Mesenchymal stem cell (in vitro differentiated cells and primary cell): ENCODE measurements at places on chromosomes 13 and 19.

DNA sequence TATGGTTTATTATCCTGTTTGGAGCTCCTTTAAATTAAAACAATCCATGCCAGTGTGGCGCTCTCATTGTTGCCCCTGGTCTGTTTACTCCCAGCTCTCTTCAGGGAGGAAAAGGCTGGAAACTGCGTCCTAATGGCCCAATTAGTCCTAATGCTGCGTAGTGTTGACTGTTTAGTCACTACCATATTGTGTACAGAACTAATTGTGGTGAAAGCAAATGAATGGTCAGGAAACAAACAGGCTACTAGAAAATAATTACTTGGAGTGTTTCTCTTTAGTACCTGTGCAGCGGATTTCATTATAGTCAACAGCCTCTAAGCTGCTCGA is 54.5 kb upstream of the MTIF3 start:
- H3K4me1 ChIP-seq, result no peaks in the 10 kb centered on the region
- no peaks in the 10 kb centered on the region for H3K36me3 ChIP-seq
- no peak overlapping the region for H3K27ac ChIP-seq

DNA sequence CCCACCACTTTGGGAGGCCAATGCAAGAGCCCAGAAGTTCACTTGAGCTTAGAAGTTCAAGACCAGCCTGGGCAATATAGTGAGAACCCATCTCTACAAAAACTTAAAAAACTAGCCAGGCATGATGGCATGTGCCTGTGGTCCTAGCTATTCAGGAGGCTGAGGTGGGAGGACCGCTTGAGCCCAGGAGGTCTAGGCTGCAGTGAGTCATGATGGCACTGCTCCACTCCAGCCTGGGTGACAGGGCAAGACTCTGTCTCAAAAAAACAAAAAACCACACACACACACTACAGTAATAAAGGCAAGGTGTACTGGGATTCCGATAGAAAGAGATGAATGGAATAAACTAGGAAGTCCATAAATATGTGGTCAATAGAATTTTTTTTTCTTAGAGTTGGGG is 35.6 kb downstream of the CYP2F1 start:
- no peaks in the 10 kb centered on the region for H3K36me3 ChIP-seq
- no peak overlapping the region for H3K4me3 ChIP-seq
- H3K27me3 ChIP-seq, result peaks cover 18% of the 10 kb centered on the region
- no peaks in the 10 kb centered on the region for H3K4me1 ChIP-seq
- no peak overlapping the region for H3K27ac ChIP-seq
- no peak for DNase-seq

- H3K36me3 ChIP-seq, result peaks cover 3% of the 10 kb centered on the region
- peak overlapping the region; percentile 49 for H3K27ac ChIP-seq
- DNase-seq, result peak; percentile 36
- H3K4me1 ChIP-seq, result peaks cover 3% of the 10 kb centered on the region
- no peaks in the 10 kb centered on the region for H3K27me3 ChIP-seq
- H3K4me3 ChIP-seq, result no peak overlapping the region
Measured at GRCh38 chr13:44470638-44471562, 97.3 kb downstream of the SERP2 start.

GRCh38 chr13:72960114-72960513 is 98.7 kb upstream of the KLF5 start:
- H3K4me3 ChIP-seq, result no peak overlapping the region
- no peaks in the 10 kb centered on the region for H3K4me1 ChIP-seq
- no peak for DNase-seq

GRCh38 chr13:38766799-38767198 is 79.9 kb downstream of the FREM2 start:
- H3K36me3 ChIP-seq, result no peaks in the 10 kb centered on the region
- no peak for DNase-seq
- H3K27ac ChIP-seq, result no peak overlapping the region

DNA sequence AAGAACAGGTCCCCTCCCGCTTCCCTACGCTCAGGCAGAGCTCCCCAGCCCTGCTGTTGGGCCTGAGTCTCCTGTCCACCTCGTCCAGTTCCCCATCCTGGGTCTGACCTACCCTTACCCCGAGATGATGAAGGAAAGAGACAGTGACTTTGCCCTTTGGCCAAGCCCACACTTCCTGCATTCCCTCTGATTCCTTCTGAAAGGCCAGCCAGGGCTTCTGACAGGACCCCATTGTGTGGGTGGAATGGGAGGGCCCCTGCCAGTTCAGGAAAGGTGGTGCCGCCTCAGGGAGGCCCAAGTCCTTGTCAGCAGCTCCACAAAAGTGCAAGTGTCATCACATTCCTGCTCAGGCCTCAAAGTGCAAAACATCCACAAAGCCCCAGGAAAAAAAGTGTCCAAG is 177.8 kb downstream of the PAN3 start:
- H3K4me1 ChIP-seq, result peaks cover 5% of the 10 kb centered on the region
- no peaks in the 10 kb centered on the region for H3K36me3 ChIP-seq
- H3K4me3 ChIP-seq, result no peak overlapping the region
- H3K27ac ChIP-seq, result no peak overlapping the region

DNA sequence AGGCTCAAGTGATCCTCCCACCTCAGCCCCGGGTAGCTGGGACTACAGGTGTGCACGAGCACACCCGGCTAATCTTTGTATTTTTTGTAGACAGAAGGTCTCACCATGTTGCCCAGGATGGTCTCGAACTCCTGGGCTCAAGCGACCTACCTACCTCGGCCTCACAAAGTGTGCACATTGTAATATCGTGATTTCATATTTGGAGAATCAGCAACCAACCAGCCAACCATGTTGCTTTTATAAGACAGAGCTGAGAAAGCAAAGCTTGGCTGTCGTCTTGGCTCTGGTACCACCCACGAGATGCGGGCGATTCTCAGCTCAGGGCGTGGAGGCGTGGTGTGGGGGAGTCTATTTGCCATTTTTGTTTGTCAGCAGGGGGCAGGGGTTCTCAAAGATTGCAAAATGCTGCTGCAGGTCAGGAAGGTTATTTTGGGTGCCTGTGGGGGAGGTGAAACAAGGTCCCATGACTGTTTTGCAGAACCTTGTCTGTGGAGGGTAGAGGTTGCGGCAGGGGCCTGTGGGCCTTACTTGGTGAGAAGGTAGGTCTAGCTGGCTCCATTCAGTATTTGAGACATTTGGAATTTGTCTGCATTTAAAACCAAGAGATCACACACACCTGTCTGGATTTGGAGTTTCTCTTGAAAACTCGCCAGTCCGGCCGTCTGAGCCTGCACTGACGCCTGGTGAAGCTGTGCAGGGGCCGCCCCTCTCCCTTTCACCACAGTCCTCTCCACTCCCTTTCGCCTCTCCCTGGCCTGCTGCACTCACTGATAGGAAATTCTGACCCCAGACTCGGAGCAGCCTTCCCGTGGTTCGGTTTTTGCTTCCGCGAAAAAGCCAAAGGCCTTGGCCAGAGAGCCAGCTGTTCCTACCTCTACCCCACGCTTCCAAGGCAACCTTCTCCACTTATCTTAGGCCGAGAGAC is 15.4 kb downstream of the TNFAIP8L1 start:
- peaks cover 75% of the 10 kb centered on the region for H3K36me3 ChIP-seq
- H3K27ac ChIP-seq, result no peak overlapping the region
- no peaks in the 10 kb centered on the region for H3K27me3 ChIP-seq
- DNase-seq, result no peak
- no peak overlapping the region for H3K4me3 ChIP-seq

GRCh38 chr19:43704002-43704705 is 11.7 kb upstream of the IRGC start:
- H3K27ac ChIP-seq, result no peak overlapping the region
- no peaks in the 10 kb centered on the region for H3K36me3 ChIP-seq
- peaks cover 6% of the 10 kb centered on the region for H3K27me3 ChIP-seq
- DNase-seq, result no peak
- H3K4me3 ChIP-seq, result no peak overlapping the region

GRCh38 chr13:36919171-36919832 is 736 bp downstream of the SMAD9 start:
- H3K4me3 ChIP-seq, result peak overlapping the region; percentile 84
- DNase-seq, result peak; percentile 65
- H3K36me3 ChIP-seq, result no peaks in the 10 kb centered on the region
- no peaks in the 10 kb centered on the region for H3K27me3 ChIP-seq

DNA sequence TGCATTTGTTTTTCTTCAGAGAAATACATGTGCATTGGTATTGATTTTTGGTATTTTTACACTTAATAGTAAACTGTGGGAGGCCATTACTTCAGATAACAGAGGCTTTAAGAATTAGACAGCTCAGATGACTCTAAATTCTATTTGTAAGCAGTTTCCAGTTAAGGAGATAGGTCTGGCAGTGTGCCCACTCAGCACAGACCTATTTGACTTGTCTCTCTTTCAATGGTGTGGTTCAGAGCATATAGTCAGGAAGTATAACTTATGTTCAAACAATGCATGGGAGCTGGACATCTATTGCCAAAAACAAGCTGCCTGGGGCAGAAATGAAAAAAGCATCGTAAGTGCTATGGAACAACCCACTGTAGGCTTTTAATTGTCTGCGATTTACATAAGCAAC is 370.7 kb downstream of the HS6ST3 start:
- H3K4me3 ChIP-seq, result no peak overlapping the region
- H3K4me1 ChIP-seq, result no peaks in the 10 kb centered on the region
- H3K27me3 ChIP-seq, result no peaks in the 10 kb centered on the region
- H3K36me3 ChIP-seq, result no peaks in the 10 kb centered on the region
- DNase-seq, result no peak
- H3K27ac ChIP-seq, result no peak overlapping the region

GRCh38 chr19:33047422-33047821 is 17.3 kb downstream of the RHPN2 start:
- no peaks in the 10 kb centered on the region for H3K27me3 ChIP-seq
- no peak overlapping the region for H3K4me3 ChIP-seq
- peaks cover 15% of the 10 kb centered on the region for H3K4me1 ChIP-seq

- no peaks in the 10 kb centered on the region for H3K36me3 ChIP-seq
- no peaks in the 10 kb centered on the region for H3K4me1 ChIP-seq
- H3K27me3 ChIP-seq, result no peaks in the 10 kb centered on the region
- no peak overlapping the region for H3K4me3 ChIP-seq
Measured at GRCh38 chr13:73542446-73542845, 483.6 kb downstream of the KLF5 start.

DNA sequence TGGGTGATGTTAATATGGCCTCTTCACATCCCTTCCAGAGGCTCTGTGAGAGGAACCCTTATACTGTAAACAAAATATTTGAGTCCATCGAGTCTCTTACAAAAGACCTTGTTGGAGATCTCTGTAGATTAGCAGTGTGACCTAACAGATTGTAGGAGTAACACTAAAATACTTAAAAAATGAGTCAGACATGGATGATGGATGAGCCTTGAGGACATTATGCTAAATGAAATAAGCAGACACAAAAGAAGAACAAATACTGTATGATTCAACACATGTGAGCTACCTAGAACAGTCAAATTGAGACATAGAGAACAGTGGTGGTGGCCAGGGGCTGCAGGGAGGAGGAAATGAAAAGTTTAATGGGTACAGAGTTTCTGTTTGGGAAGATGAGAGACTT is 152.2 kb upstream of the UBL3 start:
- H3K4me1 ChIP-seq, result no peaks in the 10 kb centered on the region
- peak; percentile 72 for DNase-seq
- H3K27ac ChIP-seq, result no peak overlapping the region
- no peak overlapping the region for H3K4me3 ChIP-seq
- no peaks in the 10 kb centered on the region for H3K36me3 ChIP-seq
- no peaks in the 10 kb centered on the region for H3K27me3 ChIP-seq

DNA sequence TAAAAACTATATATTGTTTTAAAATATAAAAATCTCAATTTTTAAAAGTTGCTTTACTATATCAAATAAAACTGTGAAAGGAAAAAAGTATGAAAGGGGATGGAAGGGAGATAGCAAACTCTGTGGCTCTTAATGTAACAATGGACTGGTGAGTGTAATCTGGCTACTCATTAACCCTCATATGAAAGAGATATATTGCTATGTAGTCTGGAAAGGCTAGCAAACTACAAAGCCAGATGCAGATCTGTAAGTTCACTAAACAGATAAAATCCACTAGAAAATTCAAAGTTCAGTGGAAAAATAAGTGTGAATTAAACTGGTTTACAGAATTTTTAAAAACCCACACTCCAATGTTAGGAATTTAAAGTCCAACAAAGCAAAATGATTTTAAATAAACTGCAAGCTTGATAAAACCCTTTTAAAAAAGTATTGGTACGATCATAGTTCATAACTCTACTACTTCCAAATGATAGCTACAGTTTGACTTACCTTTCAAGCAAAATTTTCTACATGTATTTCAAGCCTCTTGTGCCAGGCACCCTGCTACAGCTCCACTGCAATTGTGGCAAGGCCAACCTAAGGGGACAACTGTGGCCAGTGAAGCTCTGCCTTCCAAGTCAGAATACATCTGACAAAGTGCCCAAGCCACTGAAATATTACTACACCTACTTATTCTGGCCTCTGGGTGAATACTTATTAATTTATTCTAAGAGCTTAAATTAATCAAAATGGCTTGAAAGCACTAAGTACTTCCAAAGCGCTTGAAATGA is 647 bp upstream of the ELF1 start:
- no peak for DNase-seq
- H3K4me1 ChIP-seq, result peaks cover 2% of the 10 kb centered on the region
- no peaks in the 10 kb centered on the region for H3K36me3 ChIP-seq

DNA sequence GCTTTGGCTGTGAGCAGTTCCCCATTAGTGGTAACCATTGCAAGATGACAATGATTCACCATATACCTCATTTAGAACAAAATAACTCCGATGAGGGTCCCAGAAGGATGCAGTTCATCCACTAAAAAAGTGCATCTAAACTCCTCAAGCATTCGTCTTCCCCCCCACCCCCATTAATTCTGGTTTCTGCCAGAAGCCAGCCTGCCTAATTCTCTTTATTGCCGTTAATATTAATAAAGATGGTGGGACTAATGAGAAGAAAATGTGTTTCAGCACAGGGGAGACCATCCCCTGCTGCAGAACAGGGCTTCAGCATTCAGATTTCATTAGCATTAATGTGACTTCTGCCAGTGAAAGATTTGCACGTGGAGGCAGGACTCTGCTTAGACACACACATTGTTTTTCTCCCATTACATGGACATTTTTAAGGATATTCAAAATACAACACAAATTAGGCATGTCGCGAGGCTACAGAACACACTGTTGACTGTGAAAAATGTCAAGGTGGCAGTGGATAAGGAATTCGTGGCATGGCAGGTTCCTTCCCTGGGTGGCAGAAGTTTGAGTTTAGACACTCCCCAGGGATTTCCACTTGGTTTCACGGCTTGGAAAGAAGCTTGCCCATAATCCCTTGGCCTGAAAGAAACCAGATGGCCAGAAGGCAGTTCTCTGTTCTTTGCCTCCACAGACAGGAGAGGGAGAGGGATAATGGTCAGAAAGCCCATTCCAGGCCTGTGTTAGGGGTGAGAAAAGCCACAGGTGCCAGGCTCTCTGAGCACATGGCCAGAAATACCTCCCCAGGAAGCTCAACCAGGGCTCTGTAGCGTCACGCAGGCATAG is 236.5 kb downstream of the FOXO1 start:
- no peaks in the 10 kb centered on the region for H3K27me3 ChIP-seq
- no peaks in the 10 kb centered on the region for H3K4me1 ChIP-seq
- no peak for DNase-seq
- H3K27ac ChIP-seq, result no peak overlapping the region
- no peaks in the 10 kb centered on the region for H3K36me3 ChIP-seq
- H3K4me3 ChIP-seq, result no peak overlapping the region
